ENCODE measurements at places on chromosomes 5 and 9.

- no peak for DNase-seq
Measured at GRCh38 chr9:81790166-81790565, 100.8 kb upstream of the TLE1 start.

DNA sequence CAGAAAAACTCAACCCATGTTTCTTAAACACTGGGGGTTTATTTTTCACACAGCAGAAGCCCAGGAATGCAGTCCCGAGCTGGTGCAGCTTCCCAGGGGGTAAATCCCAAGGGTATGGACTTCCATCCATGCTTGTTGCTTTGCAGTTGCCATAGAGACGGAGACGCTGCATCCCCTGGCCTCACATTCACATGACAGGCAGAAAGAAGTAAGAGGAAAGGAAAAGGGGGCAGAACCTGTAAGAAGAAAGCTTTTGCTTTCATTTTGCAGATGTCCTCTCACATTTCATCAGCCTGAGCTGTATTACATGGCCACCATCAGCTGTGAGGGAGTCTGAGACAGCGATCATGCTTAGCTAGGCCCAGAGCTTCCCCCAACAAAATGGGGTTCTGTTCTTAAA lies 321.0 kb downstream of the AGTPBP1 start:
- DNase-seq = no peak

DNA sequence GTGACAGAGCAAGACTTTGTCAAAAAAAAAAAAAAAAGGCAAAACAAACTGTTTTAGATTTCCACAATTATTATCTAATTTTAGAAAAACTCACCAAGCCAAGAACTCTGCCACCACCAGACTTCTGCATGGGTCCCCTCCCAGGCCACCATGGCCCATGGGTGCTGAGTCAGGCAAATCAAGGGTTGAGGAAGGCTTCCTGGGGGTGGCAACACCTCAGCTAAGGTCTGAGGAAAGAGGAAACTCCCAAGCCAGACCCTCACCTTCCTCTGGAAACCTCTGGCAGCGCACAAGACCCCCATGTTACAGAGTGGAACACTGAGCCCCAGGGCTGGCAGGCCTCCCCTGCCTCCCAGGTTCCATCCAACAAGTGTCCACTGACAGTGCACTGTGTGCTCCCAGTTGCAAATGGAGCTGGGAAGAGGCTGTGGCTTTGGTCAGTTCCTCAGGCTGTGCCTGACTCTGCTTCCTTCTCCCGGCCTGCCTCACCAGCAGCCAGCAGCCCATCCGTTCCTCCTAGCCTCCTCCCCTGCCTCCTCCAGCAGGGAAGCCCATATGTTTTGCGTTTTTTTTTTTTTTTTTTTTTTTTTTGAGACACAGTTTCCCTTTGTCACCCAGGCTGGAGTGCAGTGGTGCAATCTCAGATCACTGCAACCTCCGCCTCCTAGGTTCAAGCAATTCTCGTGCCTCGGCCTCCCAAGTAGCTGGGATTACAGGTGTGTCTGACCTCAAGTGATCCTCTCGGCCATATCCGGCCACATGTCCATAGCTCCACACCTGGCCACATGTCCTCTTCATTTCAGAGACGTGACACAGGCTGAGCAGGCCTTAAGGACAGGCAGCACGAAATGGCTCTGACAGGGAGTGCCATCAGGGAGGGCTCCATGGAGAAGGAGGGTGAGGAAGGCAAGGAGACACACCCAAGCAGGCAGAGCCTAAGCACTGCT lies 3.5 kb upstream of the SUSD3 start:
- DNase-seq = peak; percentile 65

- DNase-seq = no peak
Measured at GRCh38 chr9:127575875-127576778, 36.0 kb upstream of the STXBP1 start.

DNA sequence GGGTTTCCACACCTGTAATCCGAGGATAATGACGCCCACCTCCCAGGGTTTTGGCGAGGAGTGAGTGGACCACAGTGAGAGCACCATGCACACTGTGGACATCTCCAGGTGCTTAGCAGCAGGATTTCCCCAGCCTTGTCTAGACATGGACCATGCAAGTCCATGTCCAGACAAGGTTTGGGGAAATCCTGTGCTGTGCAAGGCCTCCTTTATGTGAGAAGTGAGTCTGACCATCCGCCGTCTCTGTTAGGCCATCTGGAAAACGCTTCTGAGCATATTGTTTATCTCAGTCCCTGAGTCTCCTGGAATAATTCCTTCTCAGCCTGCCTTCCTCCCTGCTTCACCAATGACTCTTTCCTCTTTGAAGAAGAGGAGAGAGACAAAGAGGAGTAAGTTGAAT lies 26.2 kb upstream of the TNFAIP8 start:
- no peak for DNase-seq

DNA sequence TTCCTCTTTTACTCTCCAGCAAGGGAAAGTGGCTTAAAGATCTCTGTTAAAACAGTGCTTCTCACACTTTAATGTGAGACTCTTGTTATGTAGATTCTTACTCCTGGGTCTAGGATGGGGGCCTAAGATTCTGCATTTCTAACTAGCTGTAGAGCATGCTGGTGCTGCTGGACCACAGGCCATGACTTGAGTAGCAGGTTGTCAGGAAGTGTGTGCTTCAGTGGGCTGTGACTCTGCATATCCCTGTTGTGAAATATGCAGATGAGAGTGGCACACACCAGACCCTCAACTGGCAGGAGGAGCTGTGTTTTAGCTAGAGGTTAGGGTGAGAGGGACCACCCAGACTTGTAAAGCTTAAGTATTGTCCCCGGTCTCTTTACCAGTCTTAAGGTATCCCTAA lies 191.1 kb upstream of the DMRT1 start:
- no peak for DNase-seq

- no peak for DNase-seq
Measured at GRCh38 chr5:147267082-147267832, 32.4 kb downstream of the STK32A start.

DNA sequence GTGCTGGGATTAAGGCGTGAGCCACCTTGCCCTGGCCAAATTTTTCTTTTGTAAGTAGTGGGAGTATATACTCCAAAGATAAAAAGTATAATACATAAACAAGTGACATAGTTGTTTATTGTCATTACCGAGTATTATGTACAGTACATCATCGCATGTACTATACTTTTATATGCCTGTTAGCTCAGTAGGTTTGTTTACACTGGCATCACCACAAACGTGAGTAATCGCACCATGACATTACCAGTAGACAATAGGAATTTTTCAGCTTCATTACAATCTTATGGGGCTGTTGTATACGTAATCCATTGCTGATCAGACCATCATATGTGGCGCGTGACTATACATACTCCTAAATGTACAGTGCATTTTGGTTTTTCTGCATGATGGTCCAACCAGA lies 9.8 kb downstream of the SECISBP2 start:
- DNase-seq = no peak

GRCh38 chr5:64040490-64040889 lies 78.2 kb upstream of the HTR1A start:
- no peak for DNase-seq

GRCh38 chr5:125057912-125058826 lies 311.7 kb upstream of the ZNF608 start:
- peak; percentile 2 for DNase-seq

DNA sequence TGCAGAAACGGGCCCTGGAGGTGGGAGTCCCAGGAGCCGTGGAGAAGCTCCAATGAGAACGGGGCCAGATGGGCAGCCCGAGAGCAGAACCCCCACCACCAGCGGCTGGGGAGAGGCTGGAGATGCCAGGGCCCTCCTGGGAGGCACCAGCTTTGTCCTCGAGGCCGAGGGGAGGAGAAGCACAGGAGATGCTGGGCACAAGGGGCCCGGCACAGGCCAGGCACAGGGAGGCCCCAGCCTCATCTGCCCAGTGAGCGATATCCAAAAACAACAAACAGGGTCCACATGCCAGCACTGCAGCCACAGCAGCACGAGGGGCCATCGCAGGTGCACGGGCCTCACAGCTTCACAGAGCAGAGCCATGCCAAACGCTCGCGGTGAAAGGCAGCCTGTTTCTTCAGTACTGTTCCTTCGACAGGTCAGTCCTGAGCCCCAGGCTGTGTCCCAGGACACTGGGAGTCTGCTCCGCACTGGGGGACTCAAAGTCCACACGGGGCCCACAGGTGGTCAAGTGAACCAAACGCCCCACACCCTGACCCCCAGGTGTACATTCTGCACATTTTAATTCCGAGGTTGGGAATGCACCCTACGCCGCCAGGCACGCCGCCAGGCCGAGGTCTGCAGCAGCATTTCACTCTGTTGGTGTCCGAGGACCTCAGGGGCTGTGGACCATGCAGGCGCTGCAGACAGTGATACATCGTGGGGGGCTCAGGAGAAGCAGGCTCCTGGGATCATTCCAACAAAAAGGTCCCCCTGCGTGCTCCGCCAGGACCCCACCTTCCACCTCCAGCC lies 9.5 kb downstream of the LPCAT1 start:
- peak; percentile 76 for DNase-seq

GRCh38 chr5:112863549-112863948 lies 2.5 kb downstream of the SRP19 start:
- no peak for DNase-seq

- peak; percentile 92 for DNase-seq
Measured at GRCh38 chr5:180070756-180071530, 616 bp downstream of the RNF130 start.

- DNase-seq = no peak
Measured at GRCh38 chr5:179716286-179716685, 16.3 kb upstream of the MAML1 start.

GRCh38 chr9:7862170-7862569 lies 62.6 kb upstream of the DMAC1 start:
- DNase-seq = no peak

GRCh38 chr9:114958021-114958843 lies 27.8 kb upstream of the TNFSF8 start:
- DNase-seq = no peak

DNA sequence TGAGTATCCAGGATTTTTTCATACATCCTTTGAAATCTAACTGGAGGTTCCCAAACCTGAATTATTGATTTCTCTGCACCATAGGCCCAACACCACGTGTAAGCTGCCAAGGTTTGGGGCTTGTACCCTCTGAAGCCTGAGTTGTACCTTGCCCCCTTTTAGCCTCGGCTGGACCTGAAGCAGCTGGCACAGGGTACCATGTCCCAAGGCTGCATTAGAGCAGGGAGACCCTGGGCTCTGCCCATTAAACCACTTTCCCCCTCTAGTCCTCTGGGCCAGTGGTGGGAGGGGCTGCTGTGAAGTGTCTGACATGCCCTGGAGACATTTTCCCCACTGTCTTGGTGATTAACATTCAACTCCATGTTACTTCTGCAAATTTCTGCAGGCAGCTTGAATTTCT lies 532.9 kb upstream of the NUDT12 start:
- no peak for DNase-seq

- DNase-seq = no peak
Measured at GRCh38 chr9:18441261-18441660, 32.7 kb upstream of the ADAMTSL1 start.

DNA sequence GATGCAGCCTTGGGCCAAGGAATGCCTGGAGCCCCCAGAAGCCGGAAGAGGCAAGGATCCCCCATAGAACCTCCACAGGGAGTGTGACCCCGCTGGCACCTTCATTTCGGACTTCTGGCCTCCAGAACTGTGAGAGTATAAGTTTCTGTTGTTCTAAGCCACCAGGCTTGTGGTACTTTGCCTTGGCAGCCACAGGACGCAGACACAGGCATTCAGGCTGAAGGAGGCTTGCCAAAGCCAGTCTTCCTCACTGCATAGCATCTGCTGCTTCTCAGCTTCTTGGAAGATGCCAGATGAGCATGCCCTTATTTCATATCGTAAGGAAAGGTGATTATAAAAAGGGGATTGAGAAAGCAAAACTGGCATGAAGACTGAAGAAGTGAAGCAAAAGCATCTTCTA lies 61.1 kb upstream of the TAS2R1 start:
- DNase-seq = no peak

- DNase-seq = no peak
Measured at GRCh38 chr5:124998520-124998919, 252.1 kb upstream of the ZNF608 start.

- no peak for DNase-seq
Measured at GRCh38 chr5:54403885-54404416, 51.5 kb upstream of the HSPB3 start.

- DNase-seq = no peak
Measured at GRCh38 chr5:133384120-133384855, 228.1 kb downstream of the FSTL4 start.

GRCh38 chr5:153744751-153745150 lies 254.3 kb downstream of the GRIA1 start:
- no peak for DNase-seq

GRCh38 chr9:126397056-126397455 lies 70.4 kb downstream of the MVB12B start:
- DNase-seq = no peak

DNA sequence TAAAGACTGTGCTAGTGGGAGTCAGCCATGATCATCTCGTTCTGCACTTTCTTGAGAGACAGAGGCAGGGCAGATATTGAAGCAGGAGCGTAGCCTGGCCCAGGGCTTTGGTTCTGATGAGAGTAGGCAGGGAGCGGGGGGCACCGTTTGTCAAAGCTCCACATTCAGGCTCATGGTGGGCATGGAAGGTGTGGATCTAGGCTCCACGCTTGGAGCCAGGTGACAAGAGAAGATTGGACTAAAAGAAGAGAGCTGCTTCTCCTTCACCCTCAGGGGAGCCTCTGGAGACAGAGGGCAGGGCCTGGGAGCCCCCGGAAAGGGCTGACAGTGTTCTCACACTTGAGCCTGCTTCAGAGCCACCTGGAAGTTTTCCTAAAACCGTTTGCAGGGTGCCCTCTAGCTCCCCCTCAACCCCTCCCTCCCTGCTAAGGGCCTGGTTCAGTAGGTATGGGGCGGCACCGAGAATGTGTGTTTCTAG lies 24.7 kb upstream of the FCN2 start:
- DNase-seq = peak; percentile 58

GRCh38 chr5:75438722-75439121 lies 72.7 kb downstream of the CERT1 start:
- no peak for DNase-seq

DNA sequence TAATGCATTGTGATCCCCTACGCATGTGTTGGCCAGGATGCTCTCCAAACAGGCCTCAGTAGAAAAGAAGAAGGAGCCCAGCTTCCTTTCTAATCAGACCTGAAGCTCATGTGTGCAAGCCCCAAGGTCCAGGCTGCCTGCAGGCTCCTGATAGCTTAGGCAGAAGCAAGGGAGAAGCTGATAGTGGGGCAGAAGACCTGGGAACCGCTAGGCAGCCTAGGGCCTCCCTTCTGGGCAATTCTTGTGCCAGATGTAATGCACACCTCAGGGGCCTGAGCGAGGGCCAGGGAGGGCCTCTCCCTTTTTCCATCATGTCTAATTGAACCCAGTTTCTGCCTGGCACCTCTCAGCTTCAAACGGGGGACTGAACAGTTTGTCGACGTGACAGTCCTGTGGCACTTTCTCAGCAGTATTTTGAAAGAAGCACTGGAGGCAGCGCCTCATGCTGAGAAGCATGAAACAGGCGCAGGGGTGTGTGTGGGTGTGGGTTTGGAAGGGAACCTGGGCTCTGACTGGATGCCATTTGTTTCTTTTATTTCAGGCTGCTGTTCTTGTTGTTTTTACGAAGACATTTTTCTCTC lies 212.8 kb downstream of the PIK3R1 start:
- no peak for DNase-seq

DNA sequence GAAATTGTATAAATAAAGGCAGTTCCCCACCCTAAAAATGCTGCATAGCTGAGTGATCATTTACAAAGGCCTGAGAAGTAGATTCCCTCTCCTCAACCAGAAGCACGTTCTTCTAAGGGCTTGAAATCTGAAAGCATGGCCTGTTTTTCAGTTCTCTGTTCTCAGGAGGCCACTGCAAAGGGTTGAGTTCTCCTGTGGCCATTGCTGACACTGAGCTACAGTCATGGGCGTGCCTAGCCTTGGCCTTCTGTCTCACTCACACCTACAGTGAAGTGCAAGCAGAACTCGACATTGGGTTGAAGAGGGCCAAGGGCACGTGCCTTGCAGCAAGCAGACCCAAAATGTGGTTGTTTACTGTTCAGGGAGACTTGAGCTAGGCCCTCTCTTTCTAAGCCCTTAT lies 276.6 kb upstream of the VLDLR start:
- DNase-seq = no peak
